T-helper 1 cell treated with Interleukin-12 subunit alpha and Interleukin-12 subunit beta and Interleukin-4 antibody, amounts not matched to agents 30 ng/mL and 1 ng/mL, for 36 hours (primary cell): ENCODE measurements at places on chromosomes 7 and 10. TPM values are rescaled to one million over a fixed set of nuclear protein-coding genes. Genes with fewer than 3 reads are reported as not detected.

Gene C7orf33
- total RNA-seq: not detected in 2 replicates

Gene LIPJ
- 0.10 TPM in 1 of 2 replicates, not detected in the other for total RNA-seq

Gene GRM3
- total RNA-seq: not detected in 2 replicates

Gene CTNNA3
- not detected in 2 replicates for total RNA-seq

Gene UCMA
- not detected in 2 replicates for total RNA-seq

Gene EPO
- not detected in 2 replicates for total RNA-seq

Gene GPER1
- total RNA-seq: not detected in 2 replicates

Gene COL13A1
- total RNA-seq: not detected in 2 replicates

Gene OR2A42
- total RNA-seq: 0.05 and 0.07 TPM in 2 replicates

Gene COL1A2
- total RNA-seq: 3.9 and 4.6 TPM in 2 replicates

Gene GALNT17
- not detected in 2 replicates for total RNA-seq

Gene UBTD1
- total RNA-seq: 0.90 and 1.5 TPM in 2 replicates

Gene RNF133
- total RNA-seq: not detected in 2 replicates

Gene ITGB8
- not detected in 2 replicates for total RNA-seq

Gene NEBL
- not detected in 2 replicates for total RNA-seq

Gene MORN4
- 1.1 and 1.3 TPM in 2 replicates for total RNA-seq

Gene CLEC2L
- total RNA-seq: not detected in 2 replicates

Gene CYP2W1
- total RNA-seq: not detected in 2 replicates

Gene STK31
- 0.10 and 0.29 TPM in 2 replicates for total RNA-seq

Gene SYCE1
- total RNA-seq: 0.25 and 0.32 TPM in 2 replicates

Gene ITIH5
- not detected in 2 replicates for total RNA-seq

Gene BHLHA15
- total RNA-seq: 0.64 and 1.2 TPM in 2 replicates

Gene IPMK
- total RNA-seq: 4.2 and 4.6 TPM in 2 replicates

Gene ARHGAP22
- not detected in 2 replicates for total RNA-seq

Gene DMBT1
- not detected in 2 replicates for total RNA-seq

Gene UBE3C
- total RNA-seq: 63.8 and 70.2 TPM in 2 replicates

Gene MKI67
- total RNA-seq: 219 and 221 TPM in 2 replicates

Gene CPA1
- total RNA-seq: not detected in 2 replicates

Gene GNGT1
- not detected in 2 replicates for total RNA-seq

Gene PVRIG
- total RNA-seq: 69.1 and 72.8 TPM in 2 replicates

Gene PTN
- not detected in 2 replicates for total RNA-seq

Gene NODAL
- total RNA-seq: not detected in 2 replicates

Gene PNLIPRP1
- not detected in 2 replicates for total RNA-seq

Gene OGDHL
- 0.12 TPM in 1 of 2 replicates, not detected in the other for total RNA-seq

Gene ASZ1
- total RNA-seq: not detected in 2 replicates

Gene INSYN2A
- not detected in 2 replicates for total RNA-seq

Gene PAOX
- total RNA-seq: 4.5 and 6.2 TPM in 2 replicates

Gene GNB2
- total RNA-seq: 228 and 230 TPM in 2 replicates

Gene BAMBI
- total RNA-seq: not detected in 2 replicates

Gene FGF8
- not detected in 2 replicates for total RNA-seq

Gene CRYGN
- not detected in 2 replicates for total RNA-seq

Gene STEAP1B
- total RNA-seq: 0.39 and 0.41 TPM in 2 replicates

Gene STAG3
- 33.0 and 38.3 TPM in 2 replicates for total RNA-seq

Gene ATOH7
- not detected in 2 replicates for total RNA-seq

Gene C7orf57
- 0.10 TPM in 1 of 2 replicates, not detected in the other for total RNA-seq
